ENCODE measurements at places on chromosomes 2 and 18.

GRCh38 chr2:3162442-3163077 lies 215.1 kb downstream of the EIPR1 start:
- no peak for DNase-seq

GRCh38 chr2:70891572-70892357 lies 43.9 kb upstream of the ATP6V1B1 start:
- DNase-seq, result no peak

DNA sequence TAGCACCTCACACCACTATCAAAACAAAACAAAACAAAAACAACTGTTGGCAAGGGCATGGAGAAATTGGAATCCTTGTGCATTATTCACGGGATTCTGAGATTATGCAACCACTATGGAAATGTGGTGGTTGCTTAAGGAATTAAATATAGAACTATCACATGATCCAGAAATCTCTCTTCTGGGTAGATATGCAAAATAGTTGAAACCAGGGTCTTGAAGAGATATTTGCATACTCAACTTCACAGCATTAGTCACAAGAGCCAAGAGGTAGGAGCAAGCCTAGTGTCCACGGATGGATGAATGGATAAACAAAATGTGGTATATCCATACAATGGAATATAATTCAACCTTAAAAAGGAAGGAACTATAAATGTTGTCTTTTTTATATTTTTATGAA lies 7.0 kb downstream of the TMEM131 start:
- DNase-seq, result no peak

GRCh38 chr2:180130403-180130802 lies 123.3 kb upstream of the CWC22 start:
- DNase-seq, result no peak

- DNase-seq, result no peak
Observed at GRCh38 chr2:49973917-49974368, 819.6 kb upstream of the FSHR start.

DNA sequence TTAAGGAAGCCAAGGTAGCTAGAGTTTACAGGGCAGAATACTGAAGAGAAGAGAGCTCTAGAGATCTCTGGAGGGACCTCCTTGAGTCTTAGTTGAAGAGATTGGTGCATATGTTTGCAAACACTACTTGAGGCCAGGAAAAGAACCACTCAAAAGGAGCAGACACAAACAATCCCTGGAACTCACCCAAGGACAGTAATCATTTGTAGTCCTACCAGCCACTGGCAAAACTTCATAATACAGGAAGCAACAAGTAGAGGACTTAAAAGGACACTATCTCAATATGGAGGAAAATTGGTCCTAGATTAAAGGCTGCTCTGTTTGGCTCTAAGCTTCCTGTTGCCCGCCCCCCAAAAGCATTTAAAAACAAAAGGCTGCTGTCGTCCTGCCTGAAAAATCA lies 46.9 kb upstream of the UBXN4 start:
- DNase-seq, result no peak

GRCh38 chr2:120418174-120418787 lies 72.3 kb downstream of the INHBB start:
- no peak for DNase-seq

DNA sequence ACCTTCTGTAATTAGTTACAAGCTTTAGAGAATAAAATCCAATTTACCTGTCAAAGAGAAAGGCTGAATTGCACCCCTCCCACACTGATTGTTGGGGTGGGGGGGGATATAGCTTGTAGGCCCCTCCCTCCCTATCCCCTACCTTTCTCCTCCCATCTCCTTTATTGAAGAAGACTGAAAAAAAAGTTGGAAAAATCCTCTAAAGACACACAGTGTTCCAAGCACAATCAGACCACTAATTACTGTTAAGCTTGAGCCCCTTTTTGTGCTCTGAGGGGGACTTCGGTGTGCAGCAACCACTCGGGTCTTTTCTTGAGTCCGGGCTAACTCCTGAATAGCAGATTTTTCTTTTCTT lies 43.0 kb upstream of the FZD5 start:
- DNase-seq, result no peak

DNA sequence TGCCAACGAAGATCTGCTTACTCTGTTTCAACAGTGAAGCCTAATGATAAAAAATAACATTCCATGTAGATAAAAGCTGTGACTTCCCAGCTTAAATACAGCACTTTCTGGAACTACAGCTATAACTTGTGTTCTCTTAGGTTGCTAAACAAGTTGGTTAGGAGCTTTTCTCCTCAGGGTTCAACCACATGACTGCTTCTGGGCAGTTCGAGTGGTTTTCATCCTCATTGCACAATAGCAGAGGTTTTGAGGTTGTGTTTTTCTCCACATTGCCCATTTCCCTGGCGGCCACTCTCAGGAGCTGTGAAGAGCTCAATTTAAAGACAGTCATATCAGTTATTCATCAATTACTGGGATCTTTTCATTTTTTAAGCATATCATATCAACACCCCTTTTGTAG lies 102.2 kb upstream of the CYP1B1 start:
- no peak for DNase-seq

DNA sequence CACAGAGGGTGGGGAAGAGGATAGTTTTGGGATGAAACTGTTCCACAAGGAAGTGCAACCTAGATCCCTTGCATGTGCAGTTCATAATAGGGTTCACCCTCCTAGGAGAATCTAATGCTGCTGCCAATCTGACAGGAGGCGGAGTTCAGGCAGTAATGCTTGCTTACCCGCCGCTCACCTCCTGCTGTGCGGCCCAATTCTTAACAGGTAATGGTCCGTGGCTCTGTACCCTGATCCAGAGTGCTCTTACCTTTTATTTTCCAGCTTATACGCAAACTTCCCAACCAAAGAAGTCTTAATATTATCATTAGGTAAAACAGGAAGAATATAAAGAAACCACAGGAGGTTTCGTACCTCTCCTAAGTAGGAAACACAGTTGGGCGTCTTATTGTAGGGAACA lies 82.7 kb upstream of the CD302 start:
- no peak for DNase-seq

DNA sequence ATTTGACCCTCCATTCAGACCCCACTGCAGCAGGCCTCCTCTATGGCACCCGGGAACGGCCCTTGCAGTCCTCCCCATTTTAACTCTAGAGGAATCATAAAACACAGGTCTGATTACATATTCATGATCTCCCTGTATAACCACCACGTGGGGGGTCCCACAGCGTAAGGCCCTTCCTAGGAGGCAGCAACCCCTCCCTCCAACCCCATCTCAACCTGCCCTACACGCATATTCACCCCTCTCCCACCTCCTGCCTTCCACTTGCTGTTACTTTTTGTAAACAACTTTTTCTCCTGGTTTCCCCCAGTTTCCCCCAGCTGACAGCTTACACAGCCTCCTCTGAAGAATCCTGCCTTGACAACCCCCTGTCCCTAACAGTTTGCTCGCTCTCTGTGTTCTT lies 85.1 kb upstream of the FOXI3 start:
- no peak for DNase-seq

GRCh38 chr2:233141901-233142300 lies 81.8 kb downstream of the INPP5D start:
- no peak for DNase-seq

DNA sequence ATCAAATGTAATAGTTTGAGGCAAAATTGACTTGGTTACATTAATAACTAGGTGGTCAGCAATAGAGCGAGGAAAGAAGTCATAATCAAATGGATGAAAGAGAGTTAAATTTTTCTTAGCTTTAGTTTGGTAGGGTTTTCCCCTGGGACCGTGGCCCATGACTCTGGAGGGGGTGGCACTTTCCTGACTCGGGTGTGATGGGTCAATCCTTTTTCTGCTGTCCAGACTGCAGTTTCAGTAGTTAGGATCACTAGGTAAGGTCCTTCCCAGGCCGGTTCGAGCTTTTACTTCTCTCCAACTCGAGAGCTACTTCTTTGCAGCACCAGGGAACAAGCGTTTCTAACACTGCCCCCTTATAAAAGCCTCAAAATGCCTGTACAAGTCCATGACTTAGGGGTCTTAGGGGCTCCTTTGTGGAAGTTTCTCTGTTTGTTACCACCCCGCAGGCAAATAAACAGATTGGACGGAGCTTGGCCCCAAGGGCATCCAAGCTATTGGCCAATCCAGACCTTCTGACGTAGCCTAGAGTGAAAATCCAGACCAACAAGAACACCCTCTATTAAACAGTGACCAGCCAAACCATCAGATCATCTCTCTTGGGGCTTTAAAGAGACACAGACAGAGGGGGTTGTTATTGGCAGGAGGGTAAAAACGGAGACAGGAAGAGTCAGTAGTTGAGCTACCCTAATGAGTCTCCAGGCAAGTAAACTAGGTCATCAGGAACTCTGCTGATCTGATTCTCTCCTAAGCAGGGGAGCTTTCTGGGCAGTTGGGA lies 9.4 kb upstream of the CEP68 start:
- no peak for DNase-seq

GRCh38 chr2:160033732-160034392 lies 28.6 kb downstream of the PLA2R1 start:
- no peak for DNase-seq

- no peak for DNase-seq
Observed at GRCh38 chr18:27202741-27203140, 17.6 kb upstream of the CHST9 start.

DNA sequence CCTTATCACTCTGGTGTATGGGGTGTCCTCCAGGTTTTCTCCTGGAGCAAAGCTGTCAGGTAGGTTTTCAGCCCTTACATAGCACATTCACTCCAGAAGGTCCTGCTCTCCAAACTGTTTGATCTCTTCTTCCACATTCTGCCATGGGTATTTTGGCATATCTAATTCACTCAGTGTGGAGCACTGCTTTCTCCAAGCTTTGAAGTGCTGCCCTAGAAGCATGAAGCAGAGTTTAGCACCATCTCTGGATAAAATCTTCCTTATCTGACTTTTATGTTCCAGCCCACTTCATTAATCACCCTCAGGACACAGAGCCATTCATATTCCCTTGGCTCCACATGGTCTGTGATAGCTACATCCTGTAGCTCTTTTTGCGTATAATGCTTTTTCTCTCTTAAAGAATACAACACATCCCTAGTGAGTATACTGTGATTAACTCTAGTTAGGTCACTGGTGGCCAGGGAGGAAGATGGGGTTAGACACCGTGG lies 56.7 kb upstream of the ARHGAP28 start:
- no peak for DNase-seq

- DNase-seq, result no peak
Observed at GRCh38 chr2:111042261-111042660, 78.5 kb upstream of the BCL2L11 start.

DNA sequence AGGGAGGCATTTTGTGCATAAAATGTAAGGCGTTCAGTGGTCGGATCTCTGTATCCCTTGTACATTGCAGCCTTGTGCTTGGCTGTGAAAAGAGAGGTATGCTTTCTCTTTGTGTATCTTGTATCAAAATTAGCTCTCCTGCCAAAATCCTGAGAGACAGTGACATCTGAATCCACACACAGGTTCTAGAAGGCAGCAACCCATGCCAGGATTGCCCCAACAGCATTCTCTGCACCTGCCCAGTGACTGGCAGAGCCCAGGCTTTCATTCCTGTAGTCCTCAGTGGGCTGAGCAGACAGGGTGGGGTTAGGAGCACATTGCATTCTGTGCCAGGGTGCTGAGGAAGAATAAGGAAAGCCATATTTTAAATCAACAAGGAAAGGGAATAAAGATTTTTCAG lies 740.3 kb upstream of the RAB6C start:
- no peak for DNase-seq
